ENCODE measurements at places on chromosomes 7 and 10. TPM values are rescaled to one million over a fixed set of nuclear protein-coding genes. Genes with fewer than 3 reads are reported as not detected.

Gene CARD11
- 0.31 TPM for total RNA-seq

Gene NAT16
- total RNA-seq, result 1.2 TPM

Gene C7orf33
- total RNA-seq, result not detected

Gene GPRIN2
- 19.3 TPM for total RNA-seq

Gene STAG3
- 0.78 TPM for total RNA-seq

Gene C1GALT1
- total RNA-seq, result 37.7 TPM

Gene TMEM196
- total RNA-seq, result 10.1 TPM

Gene ATOH7
- 1.4 TPM for total RNA-seq

Gene PTN
- total RNA-seq, result 182 TPM

Gene OPN1SW
- not detected for total RNA-seq

Gene BICC1
- 7.6 TPM for total RNA-seq

Gene DMBT1
- total RNA-seq, result 0.16 TPM

Gene AS3MT
- total RNA-seq, result 10.8 TPM

Gene EFCAB10
- 3.3 TPM for total RNA-seq

Gene WDFY4
- total RNA-seq, result 0.94 TPM

Gene ADIRF
- not detected for total RNA-seq

Gene RNF32
- total RNA-seq, result 2.2 TPM

Gene HBP1
- total RNA-seq, result 78.6 TPM

Gene SLC29A4
- 16.1 TPM for total RNA-seq

Gene JCAD
- 8.4 TPM for total RNA-seq

Gene ANKRD1
- not detected for total RNA-seq

Gene LRRD1
- total RNA-seq, result 0.78 TPM

Gene FKBP6
- total RNA-seq, result not detected

Gene FBXO24
- 0.16 TPM for total RNA-seq

Gene OR2A1
- total RNA-seq, result not detected

Gene ARHGAP22
- total RNA-seq, result 2.2 TPM

Gene NPY
- total RNA-seq, result 40.9 TPM

Gene SCART1
- 0.47 TPM for total RNA-seq

Gene ZNF467
- total RNA-seq, result 1.2 TPM

Gene STOX1
- total RNA-seq, result 7.0 TPM

Gene EPC1
- 99.4 TPM for total RNA-seq

Gene UPK3BL2
- 1.4 TPM for total RNA-seq

Gene NANOS1
- total RNA-seq, result 4.8 TPM

Gene ASAH2
- 1.7 TPM for total RNA-seq

Gene TMEM139
- 0.31 TPM for total RNA-seq

Gene SPDYE3
- not detected for total RNA-seq

Gene AMZ1
- 2.2 TPM for total RNA-seq

Gene ASB10
- total RNA-seq, result not detected

Gene SKIDA1
- total RNA-seq, result 9.4 TPM

Gene MEST
- 85.8 TPM for total RNA-seq

Gene PCLO
- 48.5 TPM for total RNA-seq

Gene OR2A5
- total RNA-seq, result not detected

Gene ASIC3
- 0.62 TPM for total RNA-seq

Gene CALCR
- total RNA-seq, result not detected

Gene CTAGE15
- 0.47 TPM for total RNA-seq

Gene HACD1
- 18.7 TPM for total RNA-seq

Gene GRM3
- total RNA-seq, result 179 TPM

Gene TLX1
- not detected for total RNA-seq

Gene ENO4
- 0.78 TPM for total RNA-seq

Gene KCND2
- 51.5 TPM for total RNA-seq

Gene SUN3
- total RNA-seq, result not detected

Gene ITPRIP
- 1.6 TPM for total RNA-seq

Gene ACHE
- total RNA-seq, result 16.1 TPM
